Mesothelial cell of epicardium (in vitro differentiated cells): ENCODE measurements at places on chromosomes 3 and 15. TPM values are rescaled to one million over a fixed set of nuclear protein-coding genes. Genes with fewer than 3 reads are reported as not detected.

- H3K36me3 ChIP-seq = peaks cover 2% of the 10 kb centered on the region
- H3K27ac ChIP-seq = peak overlapping the region; percentile 43
- H3K4me3 ChIP-seq = no peak overlapping the region
- H3K4me1 ChIP-seq = peaks cover 39% of the 10 kb centered on the region
- H3K27me3 ChIP-seq = no peaks in the 10 kb centered on the region
Measured at GRCh38 chr15:74584779-74585178, 30.9 kb upstream of the CLK3 start.

GRCh38 chr3:62183969-62184368, 189.4 kb downstream of the FEZF2 start:
- no peak overlapping the region for H3K27ac ChIP-seq
- DNase-seq = no peak
- H3K4me3 ChIP-seq = no peak overlapping the region
- H3K27me3 ChIP-seq = no peaks in the 10 kb centered on the region
- peaks cover 17% of the 10 kb centered on the region for H3K4me1 ChIP-seq

GRCh38 chr3:157467200-157467599, 30.6 kb downstream of the PTX3 start:
- no peak overlapping the region for H3K4me3 ChIP-seq
- no peak for DNase-seq
- H3K36me3 ChIP-seq = no peaks in the 10 kb centered on the region
- H3K27ac ChIP-seq = no peak overlapping the region
- no peaks in the 10 kb centered on the region for H3K27me3 ChIP-seq

DNA sequence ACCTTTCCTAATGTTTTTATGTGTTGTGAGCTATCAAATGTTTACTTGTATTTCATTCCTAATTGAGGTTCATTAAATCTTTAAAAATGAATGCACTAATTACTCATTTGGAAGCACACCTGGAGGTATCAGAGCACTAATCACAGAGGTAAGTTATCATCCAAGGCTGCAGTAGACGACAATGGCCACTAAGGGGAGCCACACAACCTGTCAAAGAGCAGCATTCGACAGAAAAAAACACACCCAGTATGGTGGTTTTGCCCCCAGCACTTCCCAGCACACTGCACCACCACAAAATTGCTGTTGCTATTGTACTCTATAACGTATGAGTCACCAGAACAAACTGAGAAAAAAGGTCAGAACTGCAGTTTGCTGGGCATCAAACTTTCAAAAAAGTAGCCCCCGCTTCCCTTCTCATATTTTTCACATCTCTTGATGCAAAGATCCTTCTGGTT, 205.9 kb upstream of the IGF1R start:
- DNase-seq = peak; percentile 69
- no peaks in the 10 kb centered on the region for H3K36me3 ChIP-seq
- H3K4me3 ChIP-seq = peak overlapping the region; percentile 11
- H3K4me1 ChIP-seq = peaks cover 22% of the 10 kb centered on the region
- H3K27ac ChIP-seq = no peak overlapping the region

DNA sequence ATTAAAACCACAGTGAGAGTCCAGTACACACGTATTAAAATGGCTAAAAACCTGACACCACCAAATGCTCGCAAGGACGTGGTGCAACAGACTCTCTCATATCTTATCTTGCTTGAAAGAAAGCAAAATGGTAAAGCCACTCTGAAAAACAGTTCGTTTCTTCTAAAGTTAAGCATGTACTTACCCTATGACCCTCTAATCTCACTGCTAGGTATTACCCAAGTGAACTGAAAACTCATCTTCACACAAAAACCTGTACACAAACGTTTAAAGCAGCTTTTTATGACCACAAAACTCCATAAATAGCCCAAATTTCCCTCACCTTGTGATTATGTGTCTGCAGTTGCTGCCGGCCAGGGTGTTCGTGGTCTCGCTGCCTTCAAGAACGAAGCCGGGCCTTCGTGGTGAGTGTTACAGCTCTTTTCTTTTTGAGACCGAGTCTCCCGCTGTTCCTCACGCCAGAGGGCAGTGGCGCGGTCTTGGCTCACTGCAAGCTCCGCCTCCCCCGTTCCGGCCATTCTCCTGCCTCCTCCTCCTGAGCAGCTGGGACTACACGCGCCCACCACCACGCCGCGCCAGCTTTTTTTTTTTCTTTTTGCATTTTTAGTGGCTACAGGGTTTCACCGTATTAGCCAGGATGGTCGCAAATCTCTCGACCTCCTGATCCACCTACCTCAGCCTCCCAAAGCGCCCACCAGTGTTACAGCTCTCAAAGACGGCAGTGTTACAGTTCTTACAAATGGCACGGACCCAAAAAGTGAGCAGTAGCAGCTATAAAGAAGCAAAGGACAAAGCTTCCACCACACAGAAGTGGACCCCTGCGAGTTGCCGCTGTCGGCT, 165.4 kb downstream of the TJP1 start:
- DNase-seq = peak; percentile 45
- peaks cover 5% of the 10 kb centered on the region for H3K4me1 ChIP-seq
- no peaks in the 10 kb centered on the region for H3K27me3 ChIP-seq
- H3K4me3 ChIP-seq = peak overlapping the region; percentile 77
- no peaks in the 10 kb centered on the region for H3K36me3 ChIP-seq

DNA sequence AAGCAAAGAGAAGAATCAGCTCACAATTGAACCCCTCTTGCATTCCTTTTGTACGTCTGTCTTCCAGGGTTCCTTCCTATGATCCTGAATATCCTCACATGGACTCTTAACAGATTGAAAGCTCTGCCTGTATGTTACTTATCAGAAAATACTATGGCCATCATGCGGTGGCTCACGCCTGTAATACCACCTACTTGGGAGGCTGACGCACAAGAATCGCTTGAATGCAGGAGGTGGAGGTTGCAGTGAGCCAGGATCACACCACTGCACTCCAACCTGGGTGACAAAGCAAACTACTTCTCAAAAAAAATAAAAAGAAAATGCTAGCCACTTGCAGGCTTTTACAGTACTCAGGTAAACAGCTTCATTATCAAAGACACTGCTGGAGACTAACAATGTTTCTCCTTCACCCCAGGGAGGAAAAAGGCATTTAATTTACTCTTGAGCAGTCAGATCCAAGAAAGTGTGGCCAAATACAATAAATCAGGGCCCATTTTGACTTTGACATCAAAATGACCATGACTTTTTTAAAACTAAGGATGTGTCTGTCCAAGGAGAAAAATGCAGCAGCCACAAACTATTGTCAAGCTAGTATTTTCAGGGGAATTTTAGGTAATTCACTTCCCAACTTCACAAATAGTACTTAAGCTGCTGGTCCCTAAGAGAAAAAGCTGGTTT, 27.3 kb downstream of the NPTN start:
- H3K4me3 ChIP-seq = no peak overlapping the region
- H3K36me3 ChIP-seq = no peaks in the 10 kb centered on the region

GRCh38 chr15:58247855-58248842, 110.0 kb downstream of the AQP9 start:
- no peaks in the 10 kb centered on the region for H3K36me3 ChIP-seq
- no peak overlapping the region for H3K4me3 ChIP-seq
- H3K27ac ChIP-seq = no peak overlapping the region
- H3K27me3 ChIP-seq = peaks cover 34% of the 10 kb centered on the region
- peaks cover 27% of the 10 kb centered on the region for H3K4me1 ChIP-seq

DNA sequence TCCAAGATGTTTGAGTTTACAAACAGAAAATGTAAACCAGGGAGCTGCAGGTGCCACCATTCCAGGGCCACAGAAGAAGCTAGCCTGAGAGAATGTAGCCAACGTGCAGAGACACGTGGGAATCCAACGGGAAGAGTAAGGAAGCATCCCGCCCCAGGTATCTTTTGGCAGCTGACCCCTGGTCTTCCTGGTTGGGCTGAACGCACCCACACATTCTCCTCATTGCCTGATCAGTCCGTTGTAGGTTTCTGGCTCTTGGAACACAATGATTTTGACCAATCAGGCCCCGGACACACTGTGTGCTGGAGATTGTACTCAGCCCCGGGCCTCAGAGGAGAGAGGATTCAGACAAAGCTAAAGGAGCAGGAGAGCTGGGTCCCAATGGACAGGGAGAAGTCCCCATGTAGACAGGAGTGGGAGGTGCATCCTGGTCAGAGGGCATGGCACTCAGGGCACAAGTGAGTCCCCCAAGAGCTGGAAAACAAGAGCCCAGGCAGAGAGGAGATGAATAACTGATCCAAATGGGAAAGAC, 102.3 kb downstream of the TPRA1 start:
- no peak for DNase-seq
- no peak overlapping the region for H3K4me3 ChIP-seq
- no peaks in the 10 kb centered on the region for H3K4me1 ChIP-seq
- peaks cover 25% of the 10 kb centered on the region for H3K27me3 ChIP-seq
- no peaks in the 10 kb centered on the region for H3K36me3 ChIP-seq

DNA sequence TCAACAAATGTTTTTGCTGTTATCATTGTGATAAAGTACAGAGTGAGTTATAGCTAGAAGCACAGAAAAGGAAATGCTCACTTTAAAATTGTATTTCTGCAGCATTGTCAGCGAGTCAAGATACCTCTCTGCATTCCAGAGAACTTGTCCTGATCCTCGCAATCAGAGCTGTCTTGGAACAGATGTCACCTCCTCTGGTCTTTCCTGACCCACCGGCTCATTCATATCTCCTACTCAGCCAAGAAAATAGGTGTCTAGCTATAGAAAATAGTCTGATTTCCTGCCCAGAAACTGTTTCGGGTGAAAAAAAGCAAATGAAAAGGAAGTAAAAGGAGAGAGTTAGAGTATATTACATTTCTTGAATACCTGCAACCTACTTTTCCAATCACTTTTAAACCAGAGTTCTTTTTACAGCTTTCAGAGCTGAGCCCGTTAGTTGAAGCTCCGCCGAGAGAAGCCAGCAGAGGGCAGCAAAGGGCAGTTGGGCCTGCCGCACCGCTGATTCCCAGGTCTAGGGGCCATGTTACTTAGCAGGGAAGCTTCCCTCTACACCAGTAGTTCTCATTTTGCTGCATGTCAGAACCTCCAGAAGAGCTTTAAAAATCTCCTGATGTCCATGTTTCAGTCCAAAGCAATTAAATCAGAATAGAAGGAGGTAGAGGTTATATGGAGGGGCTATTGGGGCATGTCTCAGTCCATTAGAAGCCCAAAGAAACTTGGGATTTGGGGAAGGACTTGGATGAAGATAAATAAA, 185.7 kb upstream of the THRB start:
- DNase-seq = peak; percentile 52
- H3K36me3 ChIP-seq = no peaks in the 10 kb centered on the region
- no peak overlapping the region for H3K4me3 ChIP-seq

DNA sequence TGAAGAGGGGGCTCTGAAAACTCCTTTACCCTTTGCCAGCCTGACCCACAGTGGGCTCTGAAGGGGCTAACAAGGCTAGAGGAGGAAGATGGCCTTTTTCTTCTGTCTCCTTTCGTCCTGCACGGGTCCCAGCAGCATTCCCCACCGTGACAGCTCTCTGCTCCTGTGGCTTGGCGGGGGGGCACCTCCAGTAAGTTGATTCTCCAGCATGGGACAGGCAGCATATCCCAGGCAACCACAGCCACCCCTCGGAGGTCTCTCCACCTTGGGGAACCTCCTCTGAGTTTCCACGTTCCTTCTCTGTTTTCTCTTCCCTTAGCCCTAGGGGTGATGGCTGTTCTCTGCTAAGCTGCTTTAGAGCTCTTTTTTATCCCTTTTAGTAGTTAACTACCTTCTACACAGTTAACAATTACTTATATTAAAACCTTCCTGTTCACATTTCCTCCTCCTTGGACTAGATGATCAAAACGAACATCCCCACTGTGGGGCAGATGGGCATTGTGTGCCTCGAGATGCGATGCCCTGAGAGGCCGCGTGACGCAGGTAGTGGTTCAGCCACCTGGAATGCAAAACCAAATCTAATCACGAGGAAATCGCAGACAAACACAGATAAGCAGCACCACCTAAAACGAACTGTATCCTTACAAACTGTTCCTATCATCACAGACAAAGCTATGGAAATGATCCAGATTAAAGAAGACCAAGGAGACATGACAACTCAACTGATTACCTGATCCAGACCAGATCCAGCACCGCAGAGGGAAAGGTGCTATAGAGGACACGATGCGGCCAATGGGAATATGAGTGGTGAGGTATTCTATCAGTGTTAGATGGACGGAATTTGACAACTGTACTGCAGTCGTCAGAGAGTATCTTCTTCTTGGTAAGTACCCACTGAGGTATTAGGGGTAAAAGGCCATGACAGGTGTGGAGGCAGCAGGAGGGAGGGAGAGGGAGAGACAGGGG, 27.7 kb downstream of the TSPAN3 start:
- no peaks in the 10 kb centered on the region for H3K4me1 ChIP-seq
- peak overlapping the region; percentile 2 for H3K27ac ChIP-seq
- no peaks in the 10 kb centered on the region for H3K27me3 ChIP-seq
- H3K36me3 ChIP-seq = peaks cover 52% of the 10 kb centered on the region

GRCh38 chr3:155431856-155432570, 138.5 kb upstream of the STRIT1 start:
- H3K27me3 ChIP-seq = no peaks in the 10 kb centered on the region
- H3K4me3 ChIP-seq = no peak overlapping the region
- no peaks in the 10 kb centered on the region for H3K36me3 ChIP-seq
- no peak for DNase-seq
- H3K4me1 ChIP-seq = no peaks in the 10 kb centered on the region
- no peak overlapping the region for H3K27ac ChIP-seq

- no peak for DNase-seq
- no peaks in the 10 kb centered on the region for H3K4me1 ChIP-seq
- H3K36me3 ChIP-seq = no peaks in the 10 kb centered on the region
- H3K27ac ChIP-seq = no peak overlapping the region
- no peak overlapping the region for H3K4me3 ChIP-seq
- H3K27me3 ChIP-seq = no peaks in the 10 kb centered on the region
Measured at GRCh38 chr3:181425074-181425473, 286.7 kb upstream of the SOX2 start.

DNA sequence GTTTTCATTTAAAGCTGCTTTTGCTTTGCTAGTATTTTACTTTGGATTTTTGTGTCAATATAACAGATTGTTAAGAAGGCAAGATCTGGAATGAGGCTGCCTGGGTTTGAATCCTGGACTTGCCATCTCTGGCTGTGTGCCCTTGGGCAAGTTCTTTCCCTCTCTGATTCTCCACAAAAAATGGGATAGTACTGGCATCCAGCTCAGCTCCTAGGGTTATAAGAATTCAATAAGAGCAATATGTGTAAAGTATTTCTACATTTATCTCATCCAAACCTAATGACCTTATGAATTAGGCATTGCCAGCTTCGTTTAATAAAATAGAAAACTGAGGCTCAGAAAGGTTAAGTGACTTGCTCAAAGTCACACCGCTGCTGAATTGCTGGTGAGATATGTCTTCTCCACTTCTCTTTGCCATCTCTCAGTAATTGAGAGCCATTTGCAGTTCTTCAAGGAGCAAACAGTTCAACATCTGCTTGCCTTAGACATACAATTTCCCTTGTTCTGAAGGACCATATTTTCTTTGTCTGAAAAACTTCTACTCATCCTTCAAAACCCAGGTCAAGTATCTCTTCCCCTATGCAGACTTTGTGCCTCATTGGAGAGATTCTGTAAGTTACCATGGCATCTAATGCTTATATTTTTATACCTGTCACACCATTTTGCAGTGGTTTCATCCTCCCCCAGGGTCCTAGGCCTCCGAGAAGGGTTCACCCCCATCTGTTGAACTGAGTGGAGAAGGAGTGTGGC, 80.8 kb upstream of the TLE3 start:
- no peaks in the 10 kb centered on the region for H3K36me3 ChIP-seq
- peaks cover 19% of the 10 kb centered on the region for H3K4me1 ChIP-seq
- peaks cover 45% of the 10 kb centered on the region for H3K27me3 ChIP-seq
- H3K4me3 ChIP-seq = no peak overlapping the region

The STAC gene
- total RNA-seq = 1.4 to 2.3 TPM (median 1.9 TPM) in 3 replicates

The STARD5 gene
- 5.4 to 5.9 TPM (median 5.8 TPM) in 3 replicates for total RNA-seq

The NMNAT3 gene
- 11.0 to 13.6 TPM (median 11.8 TPM) in 3 replicates for total RNA-seq

The HOMER2 gene
- total RNA-seq = 12.5 to 15.9 TPM (median 12.8 TPM) in 3 replicates

The ZKSCAN7 gene
- 18.9 to 20.5 TPM (median 19.6 TPM) in 3 replicates for total RNA-seq
